Activated B cell treated with CpG ODN at 0.5 μM for 24 hours (primary cell): ENCODE measurements at places on chromosomes 3 and 15. TPM values are rescaled to one million over a fixed set of nuclear protein-coding genes. Genes with fewer than 3 reads are reported as not detected.

GRCh38 chr3:192435241-192435640, 292.1 kb downstream of the FGF12 start:
- no peak overlapping the region for H3K27ac ChIP-seq
- H3K36me3 ChIP-seq: no peaks in the 10 kb centered on the region
- peaks cover 22% of the 10 kb centered on the region for H3K27me3 ChIP-seq
- H3K4me1 ChIP-seq: no peaks in the 10 kb centered on the region
- DNase-seq: no peak

GRCh38 chr3:129424185-129424841, 4.1 kb downstream of the EFCAB12 start:
- H3K36me3 ChIP-seq: peaks cover 4% of the 10 kb centered on the region
- H3K27me3 ChIP-seq: no peaks in the 10 kb centered on the region

Gene ISLR
- total RNA-seq: not detected in 2 replicates

Gene SQOR
- 39.2 and 44.9 TPM in 2 replicates for total RNA-seq

Gene TMEM108
- total RNA-seq: not detected in 2 replicates

GRCh38 chr3:170204509-170204908, 17.7 kb upstream of the PRKCI start:
- no peak overlapping the region for H3K27ac ChIP-seq
- no peaks in the 10 kb centered on the region for H3K4me1 ChIP-seq

Gene SOX2
- total RNA-seq: not detected in 2 replicates

Gene LYSMD2
- 41.8 and 48.6 TPM in 2 replicates for total RNA-seq

- H3K4me1 ChIP-seq: peaks cover 72% of the 10 kb centered on the region
- DNase-seq: no peak
- no peaks in the 10 kb centered on the region for H3K27me3 ChIP-seq
- peaks cover 44% of the 10 kb centered on the region for H3K36me3 ChIP-seq
- peak overlapping the region; percentile 82 for H3K27ac ChIP-seq
Measured at GRCh38 chr15:85543741-85544155, 163.3 kb downstream of the AKAP13 start.

GRCh38 chr3:109819734-109820133, 482.4 kb upstream of the DPPA4 start:
- no peak overlapping the region for H3K4me3 ChIP-seq
- H3K4me1 ChIP-seq: no peaks in the 10 kb centered on the region
- no peaks in the 10 kb centered on the region for H3K36me3 ChIP-seq
- H3K27ac ChIP-seq: no peak overlapping the region
- DNase-seq: no peak

DNA sequence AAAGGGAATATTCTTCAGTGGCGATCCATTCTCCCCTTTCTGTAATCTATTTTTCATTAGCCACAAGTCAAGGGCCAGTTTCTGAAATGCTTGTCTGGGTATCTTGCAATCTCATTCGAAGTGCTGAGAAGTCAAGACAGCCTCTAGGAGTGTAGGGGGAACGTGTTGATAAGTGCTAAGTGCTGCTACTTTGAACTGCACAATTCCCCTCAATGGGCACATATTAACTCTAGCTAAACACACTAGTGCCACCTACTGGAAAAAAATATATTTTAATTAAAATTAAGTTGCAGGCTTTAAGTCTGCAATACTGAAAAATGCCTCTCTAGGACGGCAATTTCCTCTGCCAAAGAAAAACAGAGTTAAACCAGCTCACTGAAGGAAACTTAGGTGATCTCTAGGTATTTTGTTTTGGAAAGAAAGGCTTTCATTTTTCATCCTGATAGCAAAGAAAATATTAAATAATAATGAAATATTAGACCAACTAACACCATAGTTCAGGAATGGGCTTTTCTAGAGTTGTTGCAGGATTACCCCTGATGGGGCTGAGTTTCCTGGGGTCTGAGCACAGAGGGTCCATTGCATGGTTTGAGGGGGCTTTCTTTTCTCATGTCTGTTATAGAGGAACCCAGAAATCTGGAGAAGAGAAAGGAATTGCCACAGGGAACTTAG, 181.9 kb upstream of the KBTBD8 start:
- peaks cover 5% of the 10 kb centered on the region for H3K27me3 ChIP-seq
- no peak overlapping the region for H3K27ac ChIP-seq
- no peak for DNase-seq
- H3K4me3 ChIP-seq: no peak overlapping the region
- H3K36me3 ChIP-seq: no peaks in the 10 kb centered on the region

DNA sequence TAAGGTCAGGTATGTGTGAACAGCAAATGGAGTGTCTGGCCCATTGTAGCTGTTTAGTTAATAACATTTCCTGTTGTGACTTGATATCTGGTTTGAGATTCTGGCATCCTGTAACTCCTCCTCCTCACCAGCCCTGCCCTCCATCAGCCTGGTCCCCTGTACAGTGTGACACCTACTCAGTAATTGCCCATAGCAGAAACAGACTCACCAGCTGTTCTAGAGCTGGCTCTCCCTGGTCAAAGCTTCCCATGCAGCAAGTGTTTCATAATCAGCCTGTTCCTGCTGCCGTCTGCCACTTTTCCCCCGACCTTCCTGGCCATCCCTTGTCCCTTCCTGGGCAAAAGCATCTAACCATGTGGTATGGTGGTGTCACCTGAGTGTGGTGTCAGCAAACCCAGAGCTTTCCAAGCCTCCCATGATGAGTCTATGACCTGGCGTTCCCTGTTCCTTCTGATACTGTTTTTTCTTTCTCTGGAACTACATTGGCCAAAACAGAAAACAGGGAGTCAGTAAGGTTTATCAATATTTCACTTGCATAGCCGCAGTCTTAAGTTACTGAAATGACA, 55.4 kb downstream of the B3GALNT1 start:
- no peaks in the 10 kb centered on the region for H3K36me3 ChIP-seq
- DNase-seq: no peak
- H3K4me1 ChIP-seq: peaks cover 11% of the 10 kb centered on the region
- no peak overlapping the region for H3K4me3 ChIP-seq
- H3K27ac ChIP-seq: no peak overlapping the region

GRCh38 chr3:111747490-111747889, 111.6 kb upstream of the PHLDB2 start:
- H3K36me3 ChIP-seq: no peaks in the 10 kb centered on the region
- no peak overlapping the region for H3K27ac ChIP-seq
- H3K27me3 ChIP-seq: no peaks in the 10 kb centered on the region

DNA sequence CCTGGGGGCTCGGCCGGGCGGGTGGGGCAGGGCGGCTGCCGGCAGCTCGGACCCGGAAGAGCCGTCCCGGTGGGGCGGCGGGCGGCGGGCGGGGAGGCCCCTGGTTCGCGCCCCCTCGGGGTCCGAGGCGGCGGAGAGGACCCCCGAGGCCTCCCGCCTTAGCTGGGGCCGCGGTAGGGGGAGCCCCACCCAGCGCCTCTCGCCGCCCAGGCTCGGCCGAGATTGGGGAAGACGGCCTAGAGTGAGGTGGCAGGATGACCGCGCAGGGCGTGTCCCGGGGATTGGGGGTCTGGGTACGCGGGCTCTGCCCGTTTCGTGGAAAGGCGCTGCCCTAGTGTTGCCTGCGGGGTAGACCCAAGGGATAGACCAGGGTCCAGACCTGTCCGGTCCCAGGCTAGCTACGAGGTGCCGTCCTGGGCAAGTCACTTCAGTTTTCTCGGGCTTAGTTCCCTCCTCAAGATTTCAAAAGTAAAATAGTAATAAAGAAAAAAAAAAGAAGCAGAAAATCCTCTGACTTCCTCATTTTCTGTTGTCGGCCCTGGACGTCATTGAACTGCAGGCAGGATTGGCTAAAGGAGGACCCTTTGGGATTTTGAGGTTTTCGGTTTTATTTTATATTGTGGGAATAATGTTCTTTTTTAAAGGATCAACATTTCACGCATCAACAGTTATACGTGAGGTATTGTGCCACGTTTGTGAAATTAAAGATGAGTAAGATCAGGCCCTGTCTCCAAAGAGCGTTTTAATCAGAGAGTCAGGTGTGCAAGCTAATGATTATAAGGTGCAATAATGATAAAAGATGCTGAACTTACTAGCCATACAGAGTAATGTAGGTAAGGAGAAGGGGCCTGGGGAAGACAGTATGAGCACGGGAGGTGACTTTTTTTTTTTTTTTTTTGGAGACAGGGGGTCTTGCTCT, 679 bp downstream of the IQGAP1 start:
- H3K27ac ChIP-seq: peak overlapping the region; percentile 95
- peak overlapping the region; percentile 93 for H3K4me3 ChIP-seq
- no peaks in the 10 kb centered on the region for H3K27me3 ChIP-seq
- peak; percentile 78 for DNase-seq
- peaks cover 55% of the 10 kb centered on the region for H3K4me1 ChIP-seq

- DNase-seq: no peak
- H3K4me1 ChIP-seq: no peaks in the 10 kb centered on the region
- no peaks in the 10 kb centered on the region for H3K36me3 ChIP-seq
- peaks cover 5% of the 10 kb centered on the region for H3K27me3 ChIP-seq
- H3K4me3 ChIP-seq: no peak overlapping the region
Measured at GRCh38 chr3:194705761-194706160, 20.1 kb downstream of the FAM43A start.

Gene PP2D1
- not detected in 2 replicates for total RNA-seq

- DNase-seq: no peak
- no peak overlapping the region for H3K4me3 ChIP-seq
- H3K27ac ChIP-seq: no peak overlapping the region
- H3K4me1 ChIP-seq: peaks cover 3% of the 10 kb centered on the region
- H3K27me3 ChIP-seq: peaks cover 7% of the 10 kb centered on the region
Measured at GRCh38 chr3:12791430-12791829, 5.0 kb upstream of the CAND2 start.

- no peaks in the 10 kb centered on the region for H3K27me3 ChIP-seq
- no peak for DNase-seq
- no peak overlapping the region for H3K27ac ChIP-seq
- H3K36me3 ChIP-seq: no peaks in the 10 kb centered on the region
- no peaks in the 10 kb centered on the region for H3K4me1 ChIP-seq
Measured at GRCh38 chr3:28903171-28903601, 377.7 kb upstream of the RBMS3 start.

- DNase-seq: no peak
- H3K27me3 ChIP-seq: peaks cover 4% of the 10 kb centered on the region
- H3K36me3 ChIP-seq: peaks cover 93% of the 10 kb centered on the region
- no peak overlapping the region for H3K4me3 ChIP-seq
Measured at GRCh38 chr15:72202302-72202701, 4.7 kb upstream of the GRAMD2A start.
